ENCODE measurements at places on chromosomes 3 and 15.

DNA sequence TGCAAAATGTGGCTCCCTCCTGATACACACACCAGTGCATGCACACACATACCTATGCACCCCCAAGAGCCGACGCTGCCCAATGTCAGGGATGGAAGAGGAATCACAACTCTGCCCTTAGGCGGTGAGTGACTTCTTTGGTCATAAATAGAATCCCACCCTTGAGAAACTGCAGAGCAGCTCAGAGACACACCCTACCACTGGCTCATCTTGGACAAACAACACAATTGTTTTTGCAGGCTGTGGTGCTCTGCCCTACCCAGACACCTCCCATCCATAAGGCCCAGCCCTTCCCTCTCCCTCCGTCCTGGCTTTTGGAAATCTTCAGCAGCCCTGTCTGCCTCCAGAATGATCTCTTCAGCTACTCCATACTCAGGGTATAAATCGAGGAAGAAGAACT lies 73.8 kb upstream of the HRH1 start:
- no peak for DNase-seq

DNA sequence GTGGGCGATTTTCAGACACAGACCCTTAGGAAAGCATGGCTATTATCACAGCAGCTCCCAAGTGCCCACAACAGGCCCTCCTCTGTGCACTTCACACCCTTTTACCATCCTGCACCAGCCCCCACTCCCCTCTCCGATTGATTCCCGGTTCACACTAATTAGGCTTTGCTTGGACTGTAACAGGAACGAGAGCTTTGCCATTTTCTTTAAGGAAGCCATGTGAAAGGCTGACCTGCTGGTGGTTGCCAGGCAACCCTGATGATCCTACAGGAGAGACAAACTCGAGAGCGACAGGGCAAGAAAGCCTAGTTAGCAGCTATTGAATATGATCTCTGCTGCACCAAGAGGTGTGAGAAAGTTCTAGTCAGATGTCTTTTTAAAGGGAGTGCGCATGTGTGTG lies 28.2 kb upstream of the DET1 start:
- DNase-seq, result no peak

DNA sequence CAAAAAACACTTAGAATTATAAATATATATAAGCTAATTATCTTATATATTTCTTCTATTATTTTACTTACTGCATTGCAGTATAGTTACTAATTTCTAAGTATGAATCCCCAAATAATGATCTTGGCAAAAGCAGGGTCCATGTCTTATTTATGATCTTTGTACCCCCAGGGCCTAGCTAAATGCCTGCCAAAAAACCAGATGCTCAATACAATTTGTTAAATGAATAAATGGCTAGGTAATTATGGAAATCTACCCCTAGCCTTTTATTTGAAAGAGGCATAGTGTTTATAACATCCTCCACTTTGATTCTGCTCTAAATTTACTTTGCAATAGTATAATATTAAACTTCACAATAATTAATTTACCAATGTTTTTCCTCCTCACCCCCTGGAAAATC lies 69.5 kb downstream of the CSNK1G1 start:
- no peak for DNase-seq

- DNase-seq, result no peak
These were observed 273.6 kb downstream of the THRB start for GRCh38 chr3:24220859-24221657.

- no peak for DNase-seq
These were observed 153.4 kb downstream of the OTOL1 start for GRCh38 chr3:161649900-161650484.

GRCh38 chr3:189927975-189928895 lies 192.5 kb downstream of the P3H2 start:
- no peak for DNase-seq

DNA sequence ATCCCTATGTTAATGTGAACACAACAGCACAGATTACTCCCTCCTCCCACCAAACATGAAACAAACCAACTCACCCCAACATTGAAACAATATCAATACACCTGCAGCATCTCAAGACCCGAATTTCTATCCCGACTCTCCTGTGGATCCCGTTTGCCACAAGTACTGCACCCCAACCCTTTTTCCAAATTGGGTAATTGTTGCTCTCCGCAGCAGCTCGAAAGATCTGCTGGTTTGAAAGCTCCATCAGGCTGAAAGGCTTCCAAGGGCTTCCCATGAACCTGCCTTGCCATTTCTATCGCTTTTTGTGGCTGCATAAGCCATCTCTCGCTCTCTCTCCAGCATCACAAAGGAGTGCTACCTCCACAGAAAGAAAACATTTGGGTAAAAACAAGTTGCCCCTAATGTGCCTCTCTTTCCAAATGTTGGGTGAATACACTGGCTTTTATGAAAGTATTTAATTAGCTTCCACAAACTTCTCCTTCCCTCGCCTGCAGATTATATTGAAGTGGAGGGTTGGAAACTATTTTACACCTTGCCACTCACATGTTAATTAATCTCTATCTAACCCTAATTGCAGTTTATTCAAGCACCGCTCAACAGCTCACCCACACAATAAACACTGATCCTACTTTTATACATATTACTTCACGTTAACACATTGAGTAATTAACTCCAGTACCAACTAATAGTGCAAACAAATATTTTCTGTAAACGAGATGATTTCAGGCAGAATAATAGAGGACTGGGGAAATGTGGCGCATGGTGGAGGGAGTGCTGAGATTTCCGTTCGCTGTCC lies 2.5 kb upstream of the FEZF2 start:
- DNase-seq, result no peak

GRCh38 chr3:73055583-73055982 lies 5.9 kb upstream of the EBLN2 start:
- no peak for DNase-seq

DNA sequence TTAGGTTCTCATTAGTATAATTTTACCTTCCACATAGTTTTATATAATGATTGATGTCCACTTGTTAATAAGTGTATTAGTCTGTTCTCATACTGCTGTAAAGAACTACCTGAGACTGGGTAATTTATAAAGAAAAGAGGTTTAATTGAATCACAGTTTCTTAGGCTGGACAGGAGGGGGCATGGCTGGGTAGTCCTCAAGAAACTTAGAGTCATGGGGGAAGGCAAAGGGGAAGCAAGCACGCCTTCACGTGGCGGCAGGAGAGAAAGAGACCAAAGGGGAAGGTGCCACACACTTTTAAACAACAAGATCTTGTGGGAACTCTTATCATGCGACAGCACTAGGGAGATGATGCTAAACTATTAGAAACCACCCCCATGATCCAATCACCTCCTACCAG lies 19.2 kb downstream of the DZIP3 start:
- DNase-seq, result no peak

- DNase-seq, result no peak
These were observed 439.2 kb downstream of the MCTP2 start for GRCh38 chr15:94670438-94671034.

GRCh38 chr3:63918321-63918720 lies 6.1 kb upstream of the SCAANT1 start:
- DNase-seq, result no peak

- DNase-seq, result no peak
These were observed at the start of gene CCDC9B for GRCh38 chr15:40340740-40341400. Gene CCDC9B, minus strand, starts transcription at chr15:40340939. Its CDS starts 120 bp downstream, at chr15:40340819.

DNA sequence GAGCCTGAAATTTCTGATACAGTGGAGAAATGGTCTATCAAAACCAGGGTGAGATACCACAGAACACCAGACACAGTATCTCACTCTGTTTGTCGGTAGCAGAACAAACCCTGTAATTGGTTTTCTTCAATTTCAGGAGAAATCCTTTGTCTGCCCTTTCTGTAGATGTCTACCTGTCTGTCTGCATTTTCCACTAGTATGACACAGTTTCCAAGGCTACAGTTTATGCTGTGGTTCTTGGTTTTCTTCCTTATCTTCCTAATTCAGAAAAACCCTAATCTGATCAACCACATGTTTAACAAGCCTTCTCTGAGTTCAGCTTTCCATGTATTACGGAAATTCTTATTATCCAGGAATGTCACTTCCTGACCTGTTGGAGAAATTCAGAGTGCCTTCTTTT lies 70.8 kb downstream of the SCN11A start:
- no peak for DNase-seq

GRCh38 chr3:45844616-45845015 lies 2.7 kb upstream of the LZTFL1 start:
- no peak for DNase-seq

- DNase-seq, result no peak
These were observed 26.4 kb upstream of the LRIG1 start for GRCh38 chr3:66527246-66527645.

DNA sequence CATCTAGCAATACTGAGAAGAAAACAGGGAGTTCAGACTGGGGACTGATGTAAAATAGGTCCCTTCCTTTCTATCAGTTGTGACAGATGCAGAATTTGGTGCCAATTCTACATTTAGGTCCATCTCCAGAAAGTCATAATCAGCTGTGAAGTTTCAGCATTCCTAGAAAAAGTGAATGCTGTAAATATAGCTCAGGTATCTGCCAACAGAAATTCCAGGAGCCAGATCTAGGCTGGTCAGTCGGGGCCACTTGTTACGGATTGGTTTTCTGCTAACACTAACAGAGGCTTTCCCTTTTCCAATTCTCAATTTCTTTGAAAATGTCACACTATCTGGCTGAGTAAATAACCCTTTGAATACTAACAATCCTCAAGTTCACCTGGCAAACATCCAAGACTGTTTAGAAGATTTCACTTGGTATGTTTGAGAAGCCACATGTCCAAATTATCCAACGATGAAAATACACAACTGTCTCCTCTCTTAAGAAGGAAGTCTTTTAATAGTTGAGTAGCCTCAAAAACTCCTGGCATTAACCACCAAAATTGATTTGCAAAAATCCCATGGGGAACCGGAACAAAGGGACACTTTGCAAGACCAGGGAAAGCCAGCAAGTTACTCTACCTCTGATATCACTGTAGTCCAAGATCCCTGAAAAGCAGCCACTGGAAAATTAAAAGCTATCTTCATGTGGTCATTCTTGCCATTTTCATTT lies 222.3 kb downstream of the ZMAT3 start:
- DNase-seq, result no peak

DNA sequence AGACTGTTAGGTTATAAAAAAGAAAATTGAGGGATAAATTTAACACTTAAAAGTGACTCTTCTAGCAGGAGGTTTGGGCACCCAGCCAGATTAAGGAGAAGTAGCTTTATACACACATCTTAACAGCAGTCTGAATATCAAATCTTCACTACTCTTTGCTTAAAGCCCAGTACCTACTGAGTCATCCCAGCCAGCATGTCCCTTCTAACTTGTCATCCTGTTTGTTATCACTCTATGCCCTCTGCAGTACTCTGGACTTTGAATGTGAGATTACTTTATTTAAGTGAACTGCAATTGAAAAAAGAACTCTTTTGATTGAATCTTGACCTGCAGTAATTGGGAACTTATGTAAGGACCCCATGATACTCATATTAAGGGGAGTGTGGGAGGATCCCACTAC lies 77.6 kb downstream of the FHIT start:
- no peak for DNase-seq

- no peak for DNase-seq
These were observed 130.1 kb downstream of the RTP4 start for GRCh38 chr3:187498211-187498724.

- DNase-seq, result no peak
These were observed 82.9 kb upstream of the THBS1 start for GRCh38 chr15:39497759-39498565.

GRCh38 chr3:45688194-45688881 lies 858 bp upstream of the SACM1L start:
- DNase-seq, result no peak

- DNase-seq, result no peak
These were observed 38.5 kb upstream of the CTSH start for GRCh38 chr15:78983146-78983918.

DNA sequence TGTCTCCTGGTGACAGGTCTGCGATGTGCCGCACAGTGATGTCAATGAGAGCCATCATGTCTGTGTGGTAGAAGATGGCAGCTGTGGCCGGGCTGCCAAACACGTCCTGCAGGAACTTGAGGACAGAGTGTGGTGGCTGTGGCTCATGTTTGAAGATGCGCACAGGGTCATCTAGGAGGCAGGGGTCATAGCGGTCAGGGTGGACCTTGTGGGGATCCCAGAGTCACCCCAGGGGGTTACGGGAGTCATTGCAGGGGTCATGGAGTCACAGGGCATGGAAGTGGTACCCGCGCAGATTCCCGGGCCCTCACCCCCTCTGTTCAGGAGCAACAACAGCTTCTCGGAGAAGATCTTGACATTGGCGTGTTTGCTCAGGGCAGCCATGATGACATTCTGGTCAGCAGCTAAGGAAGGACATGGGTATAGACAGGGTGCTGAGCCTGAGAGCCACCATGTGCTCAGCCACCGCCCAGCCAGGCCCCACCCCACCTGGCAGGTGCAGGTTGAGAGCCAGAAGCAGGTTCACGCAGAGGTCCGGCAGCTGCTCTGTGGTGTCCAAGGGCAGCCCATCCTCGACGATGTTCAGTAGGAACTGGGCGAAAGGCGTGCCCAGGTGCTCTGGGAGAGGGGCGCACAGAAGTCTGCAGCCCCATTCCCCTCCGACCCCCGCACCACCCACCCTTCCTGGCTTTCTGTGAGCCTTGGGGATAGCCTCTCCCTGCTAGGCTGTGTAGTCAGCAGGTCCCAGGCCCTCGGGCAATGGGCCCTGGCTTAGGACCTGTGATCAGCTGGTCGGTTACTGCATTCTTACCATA lies 6.9 kb downstream of the NCKIPSD start:
- no peak for DNase-seq

All from stimulated activated CD4-positive, alpha-beta T cell treated with anti-CD3 and anti-CD28 coated beads, Interleukin-1b, Interleukin-23, amount 100 ng/mL, for 1 hour (primary cell).